CD4-positive, alpha-beta T cell treated with Interleukin-12 subunit alpha and Interleukin-12 subunit beta, for 1 hour (primary cell): ENCODE measurements at places on chromosomes 12 and 14.
A peak's percentile ranks its signal among the peaks of the same experiment; 100 is the strongest.

- peak; percentile 66 for DNase-seq
Measured at GRCh38 chr12:120496413-120497340, 764 bp downstream of the DYNLL1 start.

DNA sequence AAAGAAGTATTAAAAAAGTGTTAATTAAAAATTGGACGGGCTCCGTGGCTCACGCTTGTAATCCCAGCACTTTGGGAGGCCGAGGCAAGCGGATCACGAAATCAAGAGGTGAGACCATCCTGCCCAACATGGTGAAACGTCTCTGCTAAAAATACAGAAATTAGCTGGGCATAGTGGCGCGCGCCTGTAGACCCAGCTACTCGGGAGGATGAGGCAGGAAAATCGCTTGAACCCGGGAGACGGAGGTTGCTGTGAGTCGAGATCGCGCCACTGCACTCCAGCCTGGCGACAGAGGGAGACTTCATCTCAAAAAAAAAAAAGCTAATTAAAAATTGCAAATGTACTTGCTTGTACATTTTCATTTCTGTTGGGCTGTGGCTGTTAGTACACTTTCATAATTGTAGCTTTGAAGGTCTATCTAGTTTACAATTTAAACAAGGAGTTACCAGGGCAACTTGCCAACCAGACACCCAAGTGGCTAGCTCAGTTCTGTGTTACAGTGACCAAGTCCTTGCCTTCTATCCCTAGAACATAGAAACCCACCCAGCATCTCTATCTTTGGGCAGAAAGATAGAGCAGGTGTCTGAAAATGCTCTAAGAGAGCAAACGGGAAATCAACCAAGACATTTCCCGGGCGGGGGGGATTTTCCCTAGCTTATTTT lies 1.2 kb downstream of the COA8 start:
- no peak for DNase-seq

- no peak for DNase-seq
Measured at GRCh38 chr12:51087818-51088217, 4.4 kb upstream of the CSRNP2 start.

DNA sequence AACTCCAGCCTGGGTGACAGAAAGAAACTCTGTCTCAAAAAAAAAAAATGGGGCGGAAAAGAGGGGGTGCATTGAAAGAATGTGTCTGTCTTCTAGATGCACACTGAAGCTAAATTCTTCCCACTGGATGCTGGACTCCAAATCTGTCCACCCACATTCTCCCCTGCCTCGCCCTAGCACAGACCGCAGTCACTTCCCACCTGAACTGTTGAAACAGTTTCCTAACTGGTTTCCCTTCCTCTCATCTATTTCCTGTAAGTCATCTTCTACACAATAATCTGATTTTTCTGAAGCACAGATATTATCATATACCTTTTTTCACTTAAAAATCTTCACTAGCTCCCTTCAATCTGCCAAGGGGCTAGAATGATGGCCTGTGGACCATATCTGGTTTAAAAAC lies 1.5 kb upstream of the HCAR1 start:
- no peak for DNase-seq

GRCh38 chr12:116637589-116638150 lies 78.5 kb downstream of the MAP1LC3B2 start:
- DNase-seq = no peak

DNA sequence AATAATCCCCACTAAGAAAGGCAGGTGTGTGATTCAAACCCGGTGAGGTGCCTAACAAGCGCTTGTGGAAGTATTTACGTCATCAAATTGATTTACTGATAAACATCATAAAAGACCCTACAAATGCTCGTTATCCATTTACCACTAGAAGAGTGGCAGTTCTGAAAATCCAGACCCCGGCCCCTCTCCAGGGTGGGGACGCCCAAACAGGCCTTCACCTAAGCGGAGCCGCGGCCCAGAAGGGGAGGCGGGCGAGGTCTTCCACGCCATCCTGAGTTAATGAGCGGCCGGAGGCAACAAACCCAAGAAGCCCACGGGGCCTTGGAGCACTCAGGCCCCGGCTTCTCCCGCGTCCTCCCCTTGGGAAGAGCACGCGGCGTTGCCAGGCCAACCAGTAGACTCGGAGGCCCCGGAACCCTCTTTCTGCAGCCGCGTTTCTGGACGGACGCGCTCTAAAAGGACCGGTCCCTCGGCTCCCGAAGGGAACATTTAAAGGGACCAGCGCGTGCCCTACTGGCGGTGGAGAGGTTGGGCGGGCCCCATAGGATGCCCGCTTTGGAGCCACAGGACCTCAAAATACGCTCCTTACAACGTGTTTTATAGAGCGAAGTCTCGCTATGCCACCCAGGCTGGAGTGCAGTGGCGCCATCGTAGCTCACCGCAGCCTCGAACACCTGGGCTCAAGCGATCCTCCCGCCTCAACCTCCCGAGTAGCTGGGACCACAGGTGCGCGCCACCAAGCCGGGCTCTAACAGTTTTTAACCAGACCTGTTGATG lies 3.5 kb downstream of the PTPN21 start:
- peak; percentile 46 for DNase-seq

- peak; percentile 81 for DNase-seq
Measured at GRCh38 chr14:81464253-81465002, 64.3 kb upstream of the STON2 start.

DNA sequence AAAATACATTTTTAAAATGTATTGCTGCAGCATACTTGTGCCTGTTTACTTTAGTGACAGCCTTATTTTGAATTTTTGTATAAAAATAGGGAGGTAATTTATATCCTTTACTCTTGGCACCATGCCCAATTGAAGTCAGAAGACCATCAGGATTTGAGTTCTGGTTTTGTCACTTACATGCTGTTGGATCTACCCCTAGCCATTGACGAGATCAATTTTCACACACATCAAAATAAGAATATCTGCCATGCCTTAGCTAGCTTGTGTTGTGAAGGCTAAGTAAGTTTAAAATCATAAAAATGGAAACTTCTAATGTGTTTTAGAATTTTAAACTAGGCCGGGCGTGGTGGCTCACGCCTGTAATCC lies 381.8 kb downstream of the KCNH5 start:
- DNase-seq = no peak

- DNase-seq = no peak
Measured at GRCh38 chr14:103144085-103144484, 20.8 kb downstream of the TNFAIP2 start.

- no peak for DNase-seq
Measured at GRCh38 chr14:25750436-25750835, 700.5 kb upstream of the STXBP6 start.

GRCh38 chr12:57837864-57838562 lies 8.5 kb downstream of the CTDSP2 start:
- DNase-seq = no peak

DNA sequence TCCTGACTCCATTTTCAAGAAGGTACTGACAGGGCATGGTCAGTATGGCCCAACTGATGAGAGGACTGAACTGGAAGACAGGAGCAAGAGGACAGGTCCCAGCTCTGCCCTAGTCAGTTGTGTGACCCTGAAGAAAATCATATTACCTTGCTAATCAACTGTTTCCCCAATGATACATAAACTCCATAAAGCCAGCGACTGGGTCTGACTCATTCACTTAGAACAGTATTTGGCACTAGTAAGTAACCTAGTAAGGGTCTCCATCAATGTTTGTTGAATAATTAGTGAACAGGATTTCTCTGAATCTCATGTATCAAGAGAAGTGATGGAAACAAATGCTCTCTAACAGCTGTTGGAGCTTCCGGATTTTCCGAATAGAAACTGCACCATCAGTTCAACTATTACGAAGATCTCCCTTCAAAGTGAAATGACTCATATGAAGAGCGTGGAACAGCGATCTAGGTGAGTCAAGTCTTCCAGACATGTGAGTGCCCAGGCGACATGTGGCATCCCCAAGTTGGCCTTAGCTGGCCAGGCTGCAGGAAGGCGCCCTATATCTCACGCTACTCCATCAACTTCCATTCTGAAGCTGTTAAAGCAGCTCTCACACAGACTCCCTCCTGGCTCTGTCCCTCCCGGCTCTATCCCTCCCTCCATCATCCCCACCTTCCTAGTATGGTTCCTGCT lies 94.5 kb downstream of the TTC7B start:
- DNase-seq = no peak

- DNase-seq = no peak
Measured at GRCh38 chr12:89574736-89575208, 48.9 kb upstream of the POC1B start.

GRCh38 chr12:116153113-116153512 lies 124.4 kb downstream of the MED13L start:
- no peak for DNase-seq

DNA sequence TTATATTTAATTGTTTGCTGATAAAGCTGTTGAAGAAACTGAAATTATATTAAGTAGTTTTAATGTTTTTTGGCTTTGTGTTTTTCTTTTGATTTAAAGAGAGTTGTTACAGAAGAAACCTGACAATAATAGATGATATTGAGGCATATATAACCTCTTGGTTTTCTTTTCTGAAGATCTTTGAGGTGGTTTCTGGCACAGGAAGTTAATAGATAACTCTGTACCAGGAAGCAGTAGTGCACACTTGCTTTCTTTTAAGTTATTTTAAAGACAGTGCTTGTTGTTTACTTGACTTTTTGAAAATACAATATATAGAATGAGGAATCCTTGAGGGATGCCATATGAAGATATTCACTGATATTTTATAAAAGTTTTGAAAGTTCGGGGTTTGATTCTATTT lies 209.0 kb upstream of the FBXO33 start:
- DNase-seq = peak; percentile 16

- no peak for DNase-seq
Measured at GRCh38 chr12:116885491-116885890, 4.2 kb upstream of the HRK start.

DNA sequence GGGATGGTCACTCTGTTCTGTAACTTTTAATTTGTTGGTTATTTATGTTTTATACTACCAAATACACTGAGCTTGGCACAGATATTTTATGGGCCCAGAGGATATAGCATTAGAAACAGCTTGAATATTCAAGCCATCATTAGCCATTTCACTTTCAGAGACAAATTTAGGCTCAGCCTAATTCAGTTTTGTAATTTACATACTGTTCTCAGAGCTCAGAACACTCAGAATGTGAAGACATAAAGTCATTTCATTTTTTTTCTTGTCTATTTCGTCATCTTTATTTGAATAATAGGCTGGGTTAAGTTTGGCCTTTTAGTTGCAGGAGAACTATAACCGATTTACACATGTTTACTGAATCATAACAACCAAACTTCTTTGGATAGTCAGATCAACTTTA lies 361.7 kb downstream of the SNAPC1 start:
- no peak for DNase-seq

GRCh38 chr12:60577607-60578006 lies 981.8 kb downstream of the SLC16A7 start:
- DNase-seq = no peak

DNA sequence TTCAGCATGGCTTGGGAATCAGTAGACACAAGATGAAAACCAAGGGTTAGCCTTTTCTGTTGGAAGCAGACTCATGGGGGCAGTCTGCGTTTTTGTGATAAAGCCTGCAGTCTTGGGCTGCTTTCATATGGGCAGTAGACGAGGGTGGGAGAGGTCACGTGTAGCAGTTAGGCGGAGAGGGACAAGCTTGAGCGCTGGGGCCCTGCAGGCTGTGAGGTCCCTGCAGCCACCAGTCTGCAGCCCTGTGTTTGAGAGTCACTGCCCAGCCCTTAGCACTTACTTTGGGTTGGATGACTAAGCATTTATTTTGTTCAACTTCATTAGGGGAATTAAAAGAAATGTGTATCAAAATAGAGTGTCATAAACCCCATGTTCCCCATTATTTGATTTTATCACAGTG lies 37.2 kb downstream of the EP400 start:
- DNase-seq = no peak

DNA sequence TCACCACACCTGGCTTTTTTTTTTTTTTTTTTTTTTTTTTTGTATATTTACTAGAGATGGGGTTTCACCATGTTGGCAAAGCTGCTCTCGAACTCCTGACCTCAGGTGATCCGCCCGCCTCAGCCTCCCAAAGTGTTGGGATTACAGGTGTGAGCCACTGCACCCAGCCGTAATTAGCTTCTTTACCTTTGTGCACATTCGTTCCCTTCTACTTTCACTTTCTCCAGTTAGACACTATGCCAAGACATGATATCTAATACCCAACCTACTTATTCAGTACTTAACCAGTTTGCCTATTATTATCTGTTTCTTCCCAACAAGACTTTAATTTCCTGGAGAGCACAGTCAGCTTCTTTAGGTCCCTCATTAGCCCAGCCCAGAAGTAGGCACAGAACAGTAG lies 5.3 kb downstream of the STYK1 start:
- peak; percentile 19 for DNase-seq

- DNase-seq = no peak
Measured at GRCh38 chr12:6773590-6774351, 1.5 kb downstream of the LAG3 start.

DNA sequence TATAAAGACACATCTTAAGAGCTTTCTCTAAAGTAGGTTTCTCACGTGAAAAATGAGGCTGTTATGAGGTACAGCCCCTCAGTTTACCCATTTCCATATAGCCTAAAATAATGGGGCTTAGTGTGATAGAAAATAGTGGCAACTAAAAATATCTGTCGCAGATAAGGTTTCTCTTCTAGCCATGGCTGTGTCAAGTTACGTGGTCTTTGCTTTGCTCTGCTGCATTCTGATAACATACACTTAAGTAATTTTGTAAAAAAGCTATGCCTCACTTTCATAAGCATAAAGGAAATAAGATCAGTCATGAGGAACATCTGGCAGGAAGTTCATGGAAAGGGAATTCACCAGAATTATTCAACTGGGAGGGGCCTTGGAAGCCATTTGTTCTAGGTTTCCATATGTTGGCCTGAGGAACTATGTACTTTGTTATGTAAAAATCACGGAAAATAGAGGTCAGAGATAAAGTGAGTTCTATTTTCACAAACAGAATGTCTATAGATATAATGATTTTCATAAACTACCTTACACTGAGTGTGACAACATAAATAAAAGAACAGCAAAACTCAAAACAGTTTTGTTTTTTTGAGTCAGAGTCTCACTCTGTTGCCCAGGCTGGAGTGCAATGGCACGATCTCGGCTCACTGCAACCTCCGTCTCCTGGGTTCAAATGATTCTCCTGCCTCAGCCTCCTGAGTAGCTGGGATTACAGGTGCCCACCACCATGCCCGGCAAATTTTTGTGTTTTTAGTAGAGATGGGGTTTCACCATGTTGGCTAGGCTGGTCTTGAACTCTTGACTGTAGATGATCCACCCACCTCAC lies 195.6 kb upstream of the KRR1 start:
- no peak for DNase-seq

- DNase-seq = peak; percentile 0
Measured at GRCh38 chr12:80412343-80412953, 31.6 kb upstream of the PTPRQ start.

DNA sequence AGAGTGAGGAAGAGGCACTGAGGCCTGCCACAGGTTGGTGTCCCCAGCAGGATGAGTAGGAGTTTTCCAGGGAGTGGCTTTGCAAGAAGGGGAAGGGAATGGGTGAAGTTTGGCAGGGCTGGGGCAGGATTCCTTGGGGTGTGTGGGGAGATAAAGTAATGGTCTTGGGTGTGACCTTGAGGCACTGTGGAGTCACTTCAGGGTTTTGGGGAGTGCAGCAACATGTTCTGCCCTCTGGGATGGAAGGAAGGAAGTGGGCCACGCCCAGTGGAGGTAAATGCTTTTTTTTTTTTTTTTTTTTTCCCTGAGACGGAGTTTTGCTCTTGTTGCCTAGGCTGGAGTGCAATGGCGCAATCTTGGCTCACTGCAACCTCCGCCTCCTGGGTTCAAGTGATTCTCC lies 108.9 kb downstream of the ADCK1 start:
- DNase-seq = no peak

GRCh38 chr14:44988694-44989093 lies 26.7 kb downstream of the TOGARAM1 start:
- DNase-seq = no peak
